ENCODE measurements at places on chromosomes 4 and X. TPM values are rescaled to one million over a fixed set of nuclear protein-coding genes. Genes with fewer than 3 reads are reported as not detected.

GRCh38 chr4:159946983-159947615 is 844.2 kb downstream of the RAPGEF2 start:
- no peak overlapping the region for H3K27ac ChIP-seq
- peak; percentile 75 for DNase-seq
- peaks cover 19% of the 10 kb centered on the region for H3K4me1 ChIP-seq
- no peaks in the 10 kb centered on the region for H3K36me3 ChIP-seq
- H3K27me3 ChIP-seq, result peaks cover 2% of the 10 kb centered on the region

- H3K4me1 ChIP-seq, result no peaks in the 10 kb centered on the region
- DNase-seq, result no peak
- H3K27me3 ChIP-seq, result no peaks in the 10 kb centered on the region
- no peak overlapping the region for H3K4me3 ChIP-seq
- no peaks in the 10 kb centered on the region for H3K36me3 ChIP-seq
- no peak overlapping the region for H3K27ac ChIP-seq
These were observed 387.0 kb downstream of the BCOR start for GRCh38 chrX:39710776-39711175.

DNA sequence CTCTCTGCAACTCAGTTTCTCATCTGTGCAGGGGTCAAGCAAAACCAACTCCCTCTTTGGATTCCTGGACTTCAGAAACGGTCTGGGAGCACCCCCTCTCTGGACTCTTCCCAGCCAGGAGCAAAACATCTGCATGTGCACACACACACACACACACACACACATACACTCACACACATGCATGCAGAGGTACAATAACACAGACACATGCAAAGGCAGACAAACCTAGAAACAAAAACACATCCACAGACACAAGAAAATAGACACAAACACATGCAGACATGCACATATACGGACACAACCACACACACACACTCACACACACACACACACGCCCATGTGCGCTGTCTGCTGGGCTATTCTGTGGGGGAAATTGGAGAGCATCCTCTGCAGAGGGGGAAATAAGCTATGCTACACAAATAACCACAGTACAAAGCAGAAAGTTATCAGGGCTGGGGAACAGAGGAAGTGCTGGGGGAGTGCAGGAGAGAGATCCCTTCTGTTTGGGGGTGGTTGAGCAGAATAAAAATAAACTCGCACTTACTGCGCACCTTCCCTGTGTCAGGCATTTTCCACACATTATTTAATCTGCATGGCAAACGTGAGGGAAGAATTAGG is 19.9 kb downstream of the IQSEC2 start:
- H3K27ac ChIP-seq, result no peak overlapping the region
- DNase-seq, result no peak
- no peaks in the 10 kb centered on the region for H3K36me3 ChIP-seq
- H3K4me1 ChIP-seq, result peaks cover 6% of the 10 kb centered on the region

GRCh38 chr4:7344636-7345155 is 90.0 kb downstream of the PSAPL1 start:
- no peaks in the 10 kb centered on the region for H3K27me3 ChIP-seq
- H3K4me3 ChIP-seq, result no peak overlapping the region
- no peaks in the 10 kb centered on the region for H3K4me1 ChIP-seq
- H3K36me3 ChIP-seq, result no peaks in the 10 kb centered on the region
- H3K27ac ChIP-seq, result no peak overlapping the region

- no peaks in the 10 kb centered on the region for H3K27me3 ChIP-seq
- H3K4me1 ChIP-seq, result peaks cover 10% of the 10 kb centered on the region
- DNase-seq, result no peak
These were observed 23.8 kb downstream of the ZFX start for GRCh38 chrX:24173115-24173847.

DNA sequence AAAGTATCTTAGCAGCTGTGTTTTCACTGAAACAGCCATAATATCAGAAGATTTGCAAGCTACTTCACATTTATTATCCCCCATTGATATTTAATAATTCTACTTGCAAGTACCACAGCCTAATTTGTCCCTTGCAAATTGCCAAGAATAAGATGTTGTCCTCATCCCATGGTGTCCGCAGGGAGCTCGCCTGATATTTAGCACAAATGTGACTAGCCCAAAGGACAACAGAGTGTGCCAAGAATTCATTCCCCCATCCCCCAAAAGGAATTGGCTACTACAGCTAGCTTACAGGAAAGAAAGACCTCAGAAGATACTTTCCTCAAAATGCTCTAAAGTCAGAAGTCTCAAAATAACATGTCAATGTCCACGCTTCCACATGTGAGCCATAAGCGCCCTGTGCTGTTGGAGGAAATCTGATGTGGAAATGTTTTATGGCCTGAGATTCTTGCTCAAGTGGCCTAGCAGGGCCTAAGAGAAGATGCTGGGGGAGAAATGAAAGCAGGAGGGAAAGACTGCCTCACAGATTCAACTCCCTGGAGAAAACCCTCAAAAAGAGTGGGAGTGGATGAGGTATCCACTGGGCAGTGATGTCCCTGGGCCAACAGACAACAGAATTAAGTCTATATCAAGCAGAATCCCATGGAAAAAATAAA is 111.4 kb downstream of the SH3KBP1 start:
- no peak for DNase-seq
- H3K4me3 ChIP-seq, result no peak overlapping the region
- no peaks in the 10 kb centered on the region for H3K4me1 ChIP-seq
- no peaks in the 10 kb centered on the region for H3K36me3 ChIP-seq
- no peak overlapping the region for H3K27ac ChIP-seq

GRCh38 chr4:28248269-28248668 is 1387.6 kb downstream of the STIM2 start:
- DNase-seq, result no peak
- H3K4me1 ChIP-seq, result no peaks in the 10 kb centered on the region
- no peak overlapping the region for H3K4me3 ChIP-seq
- H3K36me3 ChIP-seq, result no peaks in the 10 kb centered on the region
- no peaks in the 10 kb centered on the region for H3K27me3 ChIP-seq

DNA sequence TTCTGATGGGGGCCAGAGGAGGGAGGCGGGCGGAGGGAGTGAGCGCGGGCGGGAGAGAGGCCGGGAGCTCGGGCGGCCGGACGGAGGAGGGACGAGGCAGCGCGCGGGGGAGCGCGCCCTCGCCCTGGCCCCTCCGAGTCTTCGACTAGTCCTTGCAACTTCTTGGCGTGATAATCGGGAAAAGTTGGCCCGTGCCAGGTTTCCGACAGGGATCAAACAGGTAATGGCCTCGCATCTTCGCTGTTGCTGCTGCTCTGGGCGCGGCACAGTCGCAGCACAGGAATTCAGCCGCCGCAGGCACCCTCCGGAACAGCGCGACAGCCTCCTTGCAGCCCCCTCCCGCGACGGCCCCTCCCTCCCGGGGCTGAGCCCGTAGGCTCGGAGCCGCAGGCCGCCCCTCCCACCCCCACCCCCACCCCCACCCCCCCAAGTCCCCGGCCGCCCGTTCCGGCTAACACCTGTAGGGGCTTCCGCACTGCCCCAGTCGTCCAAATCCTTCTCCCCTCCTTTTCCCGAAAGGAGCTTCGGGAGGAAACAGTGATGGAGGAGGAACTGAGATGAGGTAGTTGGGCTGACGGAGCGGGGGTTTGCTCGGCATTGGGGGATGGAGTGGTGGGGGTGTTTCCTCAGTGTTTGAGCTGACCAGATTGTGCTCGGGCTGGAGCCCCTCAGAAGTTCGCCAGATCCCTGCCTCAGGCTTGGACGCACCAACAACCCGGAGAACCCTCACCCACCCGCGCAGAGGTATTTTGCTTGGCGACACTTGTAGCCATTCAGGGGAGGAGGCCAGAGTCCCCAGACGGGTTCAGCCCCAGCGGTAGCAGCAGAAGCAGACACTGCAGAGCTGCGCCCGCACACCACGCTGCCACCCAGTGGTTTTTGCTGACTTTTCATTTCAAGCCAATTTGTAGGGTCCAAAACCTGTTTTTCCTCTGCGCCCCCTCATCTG is at the start of gene FGF13:
Gene FGF13 (minus strand): TSS at position 319 of the 949 bp plus-strand sequence. CDS start 714 bp downstream, outside the sequence.
- peak; percentile 79 for DNase-seq
- no peaks in the 10 kb centered on the region for H3K36me3 ChIP-seq

- H3K4me1 ChIP-seq, result no peaks in the 10 kb centered on the region
- H3K36me3 ChIP-seq, result no peaks in the 10 kb centered on the region
- no peaks in the 10 kb centered on the region for H3K27me3 ChIP-seq
- DNase-seq, result no peak
These were observed 208.1 kb upstream of the ARSJ start for GRCh38 chr4:114187592-114187991.

GRCh38 chr4:2350982-2351381 is 67.5 kb downstream of the ZFYVE28 start:
- no peak for DNase-seq
- no peak overlapping the region for H3K4me3 ChIP-seq
- H3K27me3 ChIP-seq, result no peaks in the 10 kb centered on the region
- no peaks in the 10 kb centered on the region for H3K4me1 ChIP-seq

- no peak overlapping the region for H3K27ac ChIP-seq
- H3K4me3 ChIP-seq, result peak overlapping the region; percentile 23
- peaks cover 5% of the 10 kb centered on the region for H3K27me3 ChIP-seq
These were observed 100.0 kb upstream of the STX18 start for GRCh38 chr4:4641661-4642495.

GRCh38 chr4:110417136-110417535 is 58.8 kb upstream of the ENPEP start:
- H3K4me1 ChIP-seq, result peaks cover 7% of the 10 kb centered on the region
- peaks cover 36% of the 10 kb centered on the region for H3K27me3 ChIP-seq
- no peak overlapping the region for H3K27ac ChIP-seq
- no peaks in the 10 kb centered on the region for H3K36me3 ChIP-seq

- peaks cover 11% of the 10 kb centered on the region for H3K4me1 ChIP-seq
- H3K36me3 ChIP-seq, result no peaks in the 10 kb centered on the region
- H3K27ac ChIP-seq, result no peak overlapping the region
These were observed 121.2 kb upstream of the CXXC4 start for GRCh38 chr4:104615926-104616325.

- H3K4me3 ChIP-seq, result no peak overlapping the region
- DNase-seq, result no peak
- no peaks in the 10 kb centered on the region for H3K27me3 ChIP-seq
- no peaks in the 10 kb centered on the region for H3K36me3 ChIP-seq
- no peak overlapping the region for H3K27ac ChIP-seq
These were observed 245.6 kb downstream of the TRAM1L1 start for GRCh38 chr4:116839826-116840225.

- no peak overlapping the region for H3K27ac ChIP-seq
- peaks cover 4% of the 10 kb centered on the region for H3K4me1 ChIP-seq
- H3K36me3 ChIP-seq, result no peaks in the 10 kb centered on the region
- DNase-seq, result no peak
These were observed 3.7 kb upstream of the LCORL start for GRCh38 chr4:18025288-18025687.

GRCh38 chrX:24925430-24925829 is 90.3 kb downstream of the ARX start:
- H3K4me3 ChIP-seq, result no peak overlapping the region
- H3K4me1 ChIP-seq, result peaks cover 7% of the 10 kb centered on the region
- no peaks in the 10 kb centered on the region for H3K27me3 ChIP-seq
- no peak for DNase-seq
- H3K27ac ChIP-seq, result no peak overlapping the region

GRCh38 chrX:31384471-31384870 is 312.6 kb upstream of the FTHL17 start:
- no peak overlapping the region for H3K4me3 ChIP-seq
- no peak for DNase-seq
- H3K27me3 ChIP-seq, result no peaks in the 10 kb centered on the region
- H3K27ac ChIP-seq, result no peak overlapping the region

DNA sequence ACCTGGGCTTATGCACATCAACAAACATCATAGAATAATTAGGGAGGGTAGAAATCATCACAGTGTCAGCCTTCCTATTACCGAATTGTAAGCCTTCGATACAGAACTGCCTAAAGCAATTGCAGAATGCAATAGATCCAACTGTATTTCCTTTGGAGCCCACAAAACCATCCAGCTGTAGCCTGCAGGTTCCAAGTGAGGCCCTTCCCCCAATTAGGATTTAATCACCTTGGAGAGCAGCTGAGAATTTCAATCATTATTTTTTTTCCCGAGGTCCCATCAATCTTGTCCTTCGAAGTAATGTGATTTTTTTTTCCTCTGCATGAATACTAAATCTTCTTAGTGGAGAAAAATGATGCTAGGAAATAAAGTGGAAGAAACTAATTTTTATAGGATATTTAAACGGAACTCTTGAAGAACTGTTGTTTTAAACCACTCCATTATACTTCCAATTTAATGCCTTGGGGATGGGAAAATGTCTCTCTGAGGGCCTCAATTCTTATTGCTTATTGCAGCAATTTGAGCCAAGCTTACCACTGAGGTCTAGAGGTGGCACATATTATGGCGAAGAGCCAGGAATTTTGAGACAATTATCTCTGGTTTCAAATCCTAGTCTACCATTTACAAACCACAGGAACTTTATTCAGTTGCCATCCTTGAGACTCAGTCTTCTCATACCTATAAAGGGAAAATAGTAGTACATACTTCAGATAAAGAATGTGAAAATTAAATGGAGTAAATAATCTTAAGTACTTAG is 953.4 kb upstream of the IGFBP7 start:
- no peaks in the 10 kb centered on the region for H3K27me3 ChIP-seq
- no peak overlapping the region for H3K4me3 ChIP-seq
- no peaks in the 10 kb centered on the region for H3K4me1 ChIP-seq
- H3K27ac ChIP-seq, result no peak overlapping the region
- DNase-seq, result no peak

GRCh38 chr4:123974386-123975149 is 578.0 kb downstream of the SPRY1 start:
- H3K27me3 ChIP-seq, result no peaks in the 10 kb centered on the region
- H3K36me3 ChIP-seq, result peaks cover 11% of the 10 kb centered on the region
- no peak overlapping the region for H3K4me3 ChIP-seq

- H3K4me1 ChIP-seq, result no peaks in the 10 kb centered on the region
- no peaks in the 10 kb centered on the region for H3K27me3 ChIP-seq
- DNase-seq, result no peak
- no peak overlapping the region for H3K4me3 ChIP-seq
These were observed 78.9 kb upstream of the CNKSR2 start for GRCh38 chrX:21295246-21295820.

DNA sequence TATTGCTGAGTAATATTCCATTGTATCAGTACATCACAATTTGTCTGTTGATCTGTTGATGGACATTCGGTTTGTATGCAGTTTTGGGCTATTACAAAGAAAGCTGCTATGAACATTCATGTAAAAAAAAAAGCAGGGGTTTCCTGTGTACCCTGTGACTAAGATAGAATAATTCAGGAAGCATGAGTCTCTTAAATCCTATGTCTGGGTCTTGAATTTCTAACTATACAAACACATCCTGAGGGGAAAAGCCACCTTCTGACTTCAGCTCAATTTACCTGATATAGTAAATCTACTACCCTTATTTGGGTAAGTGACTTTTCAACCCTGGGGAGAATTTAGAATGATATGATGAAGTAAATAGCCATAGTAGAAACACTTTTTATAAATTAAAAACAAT is 94.6 kb upstream of the FUNDC1 start:
- no peaks in the 10 kb centered on the region for H3K4me1 ChIP-seq
- no peaks in the 10 kb centered on the region for H3K27me3 ChIP-seq
- no peak overlapping the region for H3K27ac ChIP-seq
- H3K36me3 ChIP-seq, result no peaks in the 10 kb centered on the region
- DNase-seq, result no peak

The WAS gene
- 0.37 TPM for total RNA-seq

The KCND1 gene
- 0.39 TPM for total RNA-seq

The TCEAL6 gene
- not detected for total RNA-seq

The GPR50 gene
- 2.2 TPM for total RNA-seq

The ARHGAP24 gene
- total RNA-seq, result 2.2 TPM
